ENCODE measurements at places on chromosomes 12 and 14. TPM values are rescaled to one million over a fixed set of nuclear protein-coding genes. Genes with fewer than 3 reads are reported as not detected.

Gene TMED10
- total RNA-seq: 195 TPM

Gene CMA1
- total RNA-seq: not detected

Gene NANOG
- not detected for total RNA-seq

Gene PRH1
- total RNA-seq: 33.6 TPM

DNA sequence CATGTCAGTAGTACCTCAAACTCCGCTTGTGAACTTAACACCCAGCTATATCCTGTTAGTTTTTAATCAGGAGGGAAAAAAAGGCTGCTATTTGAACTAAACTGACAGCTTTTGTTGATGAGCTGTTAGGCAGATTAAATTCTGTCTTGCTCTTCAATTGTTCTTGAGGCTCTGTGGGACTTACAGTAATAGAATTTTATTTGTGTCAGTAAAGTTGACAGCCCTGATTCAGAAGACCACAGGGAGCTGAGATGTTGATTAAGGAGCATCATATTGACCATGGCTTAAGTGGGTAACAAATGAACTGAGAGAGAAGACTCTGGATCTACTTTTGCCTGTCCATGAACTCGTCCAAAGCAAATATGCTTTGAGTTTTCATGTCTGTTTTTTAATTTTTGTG is 622.9 kb downstream of the DIO2 start:
- no peak overlapping the region for H3K4me3 ChIP-seq
- H3K4me1 ChIP-seq: no peaks in the 10 kb centered on the region
- no peak overlapping the region for H3K27ac ChIP-seq
- no peak for DNase-seq

DNA sequence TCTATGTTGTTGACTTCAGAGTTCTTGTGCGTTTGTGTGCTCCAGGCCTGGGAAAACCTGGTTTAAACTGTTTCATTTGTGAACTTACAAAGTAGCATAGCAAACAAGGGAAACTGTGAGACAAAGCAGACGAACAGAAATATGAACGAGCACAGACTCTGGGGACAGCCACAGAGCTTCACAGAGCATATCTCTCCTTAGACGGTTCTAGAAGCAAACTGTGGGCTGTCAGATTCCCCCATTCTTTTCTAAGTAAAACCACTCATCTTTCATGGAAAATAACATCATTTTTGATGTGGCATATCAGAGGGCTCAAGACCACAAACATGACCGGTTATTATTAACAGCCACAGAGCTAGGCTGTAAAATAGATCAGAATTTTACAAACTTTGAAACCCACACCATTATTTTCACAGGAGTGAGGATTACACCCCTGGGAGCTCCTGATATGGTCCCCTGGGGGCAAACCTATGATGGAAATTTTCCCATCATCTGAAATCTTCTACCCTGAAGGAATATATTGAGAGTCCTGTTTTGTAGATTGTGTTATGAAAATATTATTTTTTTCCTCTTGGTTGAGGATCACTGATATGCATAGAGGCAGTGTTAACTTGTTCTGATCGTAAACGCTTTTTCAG is 102.0 kb downstream of the ADGRD1 start:
- no peaks in the 10 kb centered on the region for H3K36me3 ChIP-seq
- H3K27me3 ChIP-seq: peaks cover 74% of the 10 kb centered on the region
- H3K4me3 ChIP-seq: no peak overlapping the region
- no peak overlapping the region for H3K27ac ChIP-seq
- peaks cover 8% of the 10 kb centered on the region for H3K4me1 ChIP-seq
- DNase-seq: no peak
